ENCODE measurements at places on chromosomes 3 and 15. TPM values are rescaled to one million over a fixed set of nuclear protein-coding genes. Genes with fewer than 3 reads are reported as not detected.

PROS1 gene
- total RNA-seq = 9.7 TPM

LRTM1 gene
- not detected for total RNA-seq

RARB gene
- 10.2 TPM for total RNA-seq

GCSAM gene
- total RNA-seq = not detected
